MCF 10A (cell line): ENCODE measurements at places on chromosomes 7 and 10.

- peak; percentile 19 for DNase-seq
Observed at GRCh38 chr7:79778786-79779770, 325.6 kb upstream of the MAGI2 start.

DNA sequence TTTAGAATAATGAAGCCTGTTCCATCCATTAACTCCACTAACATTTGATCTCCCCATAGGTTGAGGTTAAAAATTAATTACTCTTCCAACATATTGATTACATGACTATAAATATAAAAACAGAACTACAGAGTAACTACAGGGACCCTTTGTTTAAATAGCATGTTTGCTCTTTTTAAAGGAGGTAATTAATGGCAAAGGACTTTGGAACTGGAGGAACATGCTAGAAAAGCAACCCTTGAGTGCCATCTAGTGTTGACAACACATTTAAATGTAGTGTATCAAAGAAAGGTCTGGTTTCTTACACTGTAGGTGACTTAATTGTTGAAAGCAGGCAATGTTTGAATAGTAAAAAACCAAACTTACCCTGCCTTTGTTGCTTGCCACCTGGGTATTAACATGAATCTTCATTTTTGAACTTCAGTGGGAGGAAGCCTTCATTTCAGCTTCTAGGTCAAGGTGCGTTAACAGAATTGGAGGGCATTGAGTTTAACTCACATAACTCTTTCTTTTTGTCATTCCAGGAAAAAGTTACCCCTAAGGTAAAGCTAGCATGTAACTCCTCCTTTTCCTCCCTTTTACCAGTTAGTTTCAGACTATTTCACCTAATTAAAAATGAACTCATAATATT is 52.6 kb upstream of the CAPZA2 start:
- peak; percentile 77 for DNase-seq

- no peak for DNase-seq
Observed at GRCh38 chr7:28726555-28726954, 231.6 kb downstream of the TRIL start.

- DNase-seq, result peak; percentile 54
Observed at GRCh38 chr7:139232904-139233303, 1.9 kb downstream of the UBN2 start.

GRCh38 chr7:46440186-46440585 is 519.1 kb upstream of the IGFBP3 start:
- no peak for DNase-seq

- DNase-seq, result no peak
Observed at GRCh38 chr7:17181482-17181881, 117.0 kb upstream of the AHR start.

DNA sequence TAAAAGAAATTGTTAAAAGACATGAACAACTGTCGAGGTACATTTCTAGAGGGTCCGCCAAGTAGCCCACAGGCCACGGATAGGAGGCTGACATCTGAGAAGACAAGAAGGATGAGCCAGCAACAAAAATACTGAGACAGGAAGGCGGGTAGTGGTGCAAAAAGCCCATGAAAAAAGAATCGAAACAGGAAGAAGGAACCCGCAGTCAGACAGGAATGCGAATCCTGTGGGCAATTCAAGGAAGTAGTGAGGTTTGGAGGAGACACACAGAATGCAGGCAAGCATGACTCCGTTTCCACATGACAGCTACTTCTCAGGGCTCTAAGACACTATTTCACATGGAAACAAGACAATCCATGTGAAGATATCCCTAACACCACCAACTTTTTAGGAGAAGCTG is 125.2 kb downstream of the DOCK4 start:
- DNase-seq, result no peak

GRCh38 chr7:76063525-76063924 is 15.6 kb downstream of the MDH2 start:
- peak; percentile 79 for DNase-seq

DNA sequence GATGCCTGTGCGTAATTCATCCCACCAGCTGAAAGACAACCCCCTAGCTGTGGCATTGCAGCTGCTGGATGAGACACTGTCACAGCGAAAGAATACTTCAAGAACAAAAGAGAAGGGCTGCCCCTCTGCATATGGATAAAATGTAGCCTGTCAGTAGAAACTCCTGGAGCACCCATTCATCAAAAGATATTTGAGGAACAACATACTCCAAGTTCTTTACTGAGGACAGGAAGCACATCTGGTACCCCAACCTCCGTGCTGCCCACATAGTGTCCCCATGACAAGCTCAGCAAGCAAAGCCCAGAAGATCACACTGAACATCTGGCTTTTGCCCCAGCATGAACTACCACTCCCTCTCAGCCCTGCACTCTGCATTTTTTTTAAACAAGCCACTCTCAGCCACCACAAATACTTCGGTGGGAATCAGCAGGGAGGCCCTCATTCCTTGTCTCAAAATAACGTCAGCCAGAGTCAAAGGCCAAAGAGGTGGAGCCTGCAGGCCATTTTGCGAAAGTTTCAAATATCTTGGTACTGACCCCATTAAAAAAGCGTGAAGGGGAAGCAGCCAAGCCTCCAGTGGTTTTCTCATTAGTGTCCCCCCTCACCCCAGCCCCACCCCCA is 1.7 kb downstream of the CREB3L2 start:
- peak; percentile 68 for DNase-seq

- DNase-seq, result no peak
Observed at GRCh38 chr10:33831591-33831990, 497.1 kb upstream of the NRP1 start.

GRCh38 chr10:14009371-14010100 is 321.2 kb downstream of the FRMD4A start:
- DNase-seq, result no peak

DNA sequence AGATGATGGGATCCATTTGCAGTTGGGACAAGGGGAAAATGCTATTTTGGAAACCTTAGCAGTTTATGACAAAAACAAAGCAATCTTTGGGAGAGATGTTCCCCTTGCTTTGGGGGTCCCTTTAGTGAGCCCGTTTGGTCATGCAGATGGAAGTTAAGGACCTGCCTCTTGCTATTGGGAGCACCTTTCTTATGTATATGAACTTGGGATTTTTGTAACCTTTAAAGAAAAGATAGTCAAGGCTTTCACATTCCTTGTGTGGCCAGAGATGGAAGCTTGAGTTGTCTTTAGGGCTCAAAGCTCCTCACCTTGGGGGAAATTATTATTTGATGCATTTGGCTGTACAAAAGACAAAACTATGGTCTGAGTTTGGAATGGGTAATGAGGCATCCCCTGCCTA is 179.0 kb upstream of the PLPP4 start:
- DNase-seq, result no peak

- peak; percentile 16 for DNase-seq
Observed at GRCh38 chr7:71787513-71787912, 624.6 kb downstream of the CALN1 start.

DNA sequence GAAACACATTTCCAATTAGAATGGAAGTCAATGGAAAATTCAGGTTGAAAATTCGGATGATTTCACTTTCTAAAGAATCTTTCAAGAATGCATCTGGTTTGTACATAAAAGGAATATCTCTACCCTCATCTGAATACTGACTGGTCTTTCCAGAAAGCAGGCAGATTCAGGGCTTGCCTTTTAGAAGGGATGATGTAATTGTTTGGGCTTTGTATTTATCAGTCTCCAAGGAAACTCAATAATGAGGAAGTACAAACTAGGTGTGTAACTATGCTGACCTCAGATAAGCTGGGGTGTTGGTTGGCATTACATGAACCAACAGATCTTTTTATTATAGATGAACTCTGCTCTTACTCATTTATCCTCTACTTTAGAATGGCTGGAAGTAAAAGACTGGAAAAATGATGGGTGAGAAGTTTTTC is 24.1 kb downstream of the PDLIM1 start:
- peak; percentile 62 for DNase-seq

DNA sequence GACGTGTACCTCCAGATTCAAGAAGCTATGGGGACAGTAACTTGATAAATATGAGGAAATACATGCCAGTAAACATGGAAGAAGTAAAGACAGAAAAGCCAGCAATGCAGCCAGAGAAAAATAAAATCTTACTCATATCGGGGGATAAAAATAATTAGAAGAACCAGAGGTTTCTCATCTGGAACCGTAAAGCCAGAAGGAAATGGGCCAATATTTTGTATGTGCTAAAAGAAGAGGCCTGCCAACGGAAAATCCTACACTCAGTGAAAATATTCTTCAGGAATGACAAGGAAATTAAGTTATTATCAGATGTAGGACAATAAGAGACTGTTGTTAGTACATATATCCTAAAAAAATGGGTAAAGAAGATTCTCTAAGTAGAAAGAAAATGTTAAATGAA is 401.2 kb downstream of the CDC14C start:
- DNase-seq, result no peak

- DNase-seq, result no peak
Observed at GRCh38 chr10:11336722-11337162, 274.7 kb downstream of the USP6NL start.

DNA sequence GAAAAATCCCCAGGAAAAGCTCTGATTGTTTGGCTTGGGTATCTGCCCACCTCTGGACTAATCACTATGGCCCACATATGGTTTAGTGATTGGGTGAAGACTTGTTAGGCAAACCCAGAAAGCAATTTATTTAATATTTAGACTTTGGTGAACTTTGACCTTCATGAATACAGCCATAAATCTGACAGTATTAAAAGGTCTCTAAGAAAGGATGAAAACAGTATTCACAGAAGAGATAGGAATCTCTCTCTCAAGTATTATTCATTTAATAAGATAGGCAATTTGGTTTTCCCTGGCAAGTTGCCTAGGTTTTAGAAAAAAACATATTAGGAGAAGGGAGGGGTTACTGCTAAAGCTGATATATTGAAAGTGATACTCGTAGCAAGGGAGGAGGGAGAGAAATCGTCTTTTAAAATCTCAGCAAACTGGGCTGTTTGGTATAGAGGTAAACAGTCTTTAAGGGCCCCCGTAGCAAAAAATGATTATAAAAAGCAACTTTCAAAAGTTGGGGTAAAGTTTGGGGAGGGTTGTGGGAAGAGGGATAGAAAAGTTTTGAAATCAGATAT is 57.1 kb downstream of the LSMEM1 start:
- no peak for DNase-seq

GRCh38 chr10:43082087-43082486 is 5.2 kb downstream of the RET start:
- DNase-seq, result no peak

- no peak for DNase-seq
Observed at GRCh38 chr10:21031232-21031795, 134.2 kb upstream of the NEBL start.

DNA sequence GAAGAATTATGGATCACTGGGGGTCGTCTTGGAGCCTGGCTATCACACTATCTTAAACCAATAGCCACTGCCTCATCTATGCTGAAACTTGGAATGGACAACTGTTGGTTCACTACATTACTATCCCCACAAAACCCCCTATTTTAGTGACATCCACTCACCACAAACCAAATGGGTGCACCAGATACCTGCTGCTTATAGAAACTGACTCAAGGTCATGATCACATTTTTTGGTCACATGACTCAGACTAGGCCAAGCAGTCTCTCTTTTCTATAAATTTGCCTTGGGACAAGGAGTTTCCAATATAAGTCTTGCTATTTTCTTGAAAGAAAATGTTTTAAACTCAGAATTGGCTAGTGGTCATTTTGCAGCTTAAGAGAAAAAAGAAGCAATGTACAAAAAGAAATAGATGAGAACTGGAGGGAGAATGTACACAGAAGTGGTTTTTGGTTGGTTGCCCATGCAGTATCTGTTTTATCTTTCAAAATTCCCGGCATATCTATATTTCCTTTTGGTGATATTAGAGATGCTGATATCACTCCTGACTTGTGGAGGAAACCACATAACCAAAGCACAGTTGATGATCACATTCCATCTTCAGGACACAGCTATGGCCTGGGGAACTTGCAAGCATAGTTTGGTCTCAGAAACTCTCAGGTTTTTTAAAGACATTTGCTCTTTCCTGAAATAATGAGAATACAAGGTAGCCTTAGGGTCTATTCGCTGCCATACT is 85.2 kb upstream of the CACNA2D1 start:
- DNase-seq, result no peak

- no peak for DNase-seq
Observed at GRCh38 chr7:2597273-2597640, 34.5 kb upstream of the TTYH3 start.

GRCh38 chr7:149823191-149823630 is 15.0 kb upstream of the ZNF862 start:
- no peak for DNase-seq

DNA sequence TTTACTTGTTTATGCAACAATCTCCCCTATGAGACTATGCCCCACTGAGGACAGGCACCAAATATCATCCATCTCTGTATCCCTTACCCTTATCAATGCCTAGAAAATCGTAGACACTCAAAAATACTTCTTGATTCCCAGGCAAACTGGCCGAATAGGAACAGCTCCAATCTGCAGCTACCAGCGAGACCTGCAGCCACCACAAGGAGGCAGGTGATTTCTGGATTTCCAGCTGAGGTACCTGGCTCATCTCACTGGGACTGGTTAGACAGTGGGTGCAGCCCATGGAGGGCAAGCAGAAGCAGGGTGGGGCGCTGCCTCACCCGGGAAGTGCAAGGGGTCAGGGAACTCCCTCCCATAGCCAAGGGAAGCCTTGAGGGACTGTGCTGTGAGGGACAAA is 10.8 kb upstream of the PPP1R3C start:
- DNase-seq, result peak; percentile 55

GRCh38 chr10:71038091-71038633 is 149.8 kb upstream of the PCBD1 start:
- no peak for DNase-seq

DNA sequence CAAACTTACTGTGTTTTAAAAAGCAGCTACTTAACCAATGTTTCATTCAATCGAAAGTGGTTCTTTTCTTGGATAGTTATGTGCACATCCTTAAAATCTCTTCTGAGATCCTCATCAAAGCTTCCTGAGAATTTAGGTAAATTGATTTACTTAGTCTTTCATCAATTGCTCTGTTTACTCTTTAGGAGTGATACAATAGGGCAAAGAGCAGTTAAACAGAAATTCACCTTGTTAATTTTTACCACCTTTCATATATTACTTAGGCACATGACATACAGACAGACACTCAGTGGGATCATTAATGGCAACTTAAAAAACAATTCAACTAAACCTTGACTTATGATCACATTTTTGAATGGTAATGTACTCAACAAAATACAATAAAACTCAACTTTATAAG is 456.3 kb downstream of the DGKB start:
- DNase-seq, result no peak

DNA sequence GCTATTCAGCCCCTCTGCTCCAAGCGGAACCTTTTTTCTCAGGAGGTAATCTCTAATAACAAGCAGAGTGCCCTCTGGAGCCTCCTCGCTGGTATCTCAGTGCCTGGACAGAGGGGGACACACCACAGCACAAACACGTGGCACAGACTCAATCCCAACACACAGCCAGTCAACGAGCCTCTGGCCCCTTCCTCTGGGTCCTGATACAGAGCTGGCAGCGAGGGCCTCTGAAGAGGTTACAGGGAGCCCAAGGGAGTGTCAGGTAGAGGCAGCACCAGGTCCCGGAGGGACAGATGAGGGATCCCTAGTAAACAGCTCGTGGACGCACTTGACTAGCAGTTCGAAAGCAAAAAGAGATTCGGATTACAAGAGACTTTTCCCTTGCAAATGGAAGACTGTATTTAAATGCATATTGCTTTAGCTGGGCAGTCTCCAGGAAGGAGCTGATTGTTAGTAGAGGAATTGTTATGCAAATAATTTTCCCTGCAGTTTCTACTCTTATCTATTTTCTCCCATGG is 14.1 kb downstream of the CXCL12 start:
- DNase-seq, result no peak

- no peak for DNase-seq
Observed at GRCh38 chr10:12613136-12613535, 263.8 kb downstream of the CAMK1D start.

- no peak for DNase-seq
Observed at GRCh38 chr10:110462166-110463095, 35.3 kb upstream of the DUSP5 start.

GRCh38 chr7:101620991-101621390 is 8.1 kb downstream of the MYL10 start:
- no peak for DNase-seq
